ENCODE measurements at places on chromosomes 6 and 20.

DNA sequence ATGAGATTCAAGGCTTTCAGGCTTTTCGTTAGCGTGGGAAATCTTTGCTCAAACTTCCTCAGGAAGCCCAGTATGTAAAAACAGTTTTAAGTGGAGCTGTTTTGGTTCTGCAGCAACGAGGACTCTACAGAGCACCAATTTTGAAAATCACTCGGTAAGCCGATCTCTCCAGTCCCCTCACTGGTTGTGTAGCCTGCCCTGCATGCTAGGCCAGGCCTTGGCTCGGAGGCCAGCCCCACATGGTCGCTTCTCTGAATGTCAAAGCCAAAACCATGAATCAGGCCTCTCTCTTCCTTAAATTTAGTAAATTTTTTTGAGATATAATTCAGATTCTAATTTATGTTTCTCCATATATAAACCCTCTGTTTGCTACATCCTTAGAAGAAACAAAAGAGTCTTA, 108.0 kb downstream of the CHD6 start:
- DNase-seq, result no peak
- H3K4me3 ChIP-seq, result no peak overlapping the region
- H3K36me3 ChIP-seq, result peaks cover 4% of the 10 kb centered on the region
- no peak overlapping the region for H3K27ac ChIP-seq

GRCh38 chr20:60170116-60170515, 211.9 kb downstream of the CDH26 start:
- no peaks in the 10 kb centered on the region for H3K36me3 ChIP-seq
- no peak overlapping the region for H3K4me3 ChIP-seq
- DNase-seq, result no peak
- no peaks in the 10 kb centered on the region for H3K4me1 ChIP-seq

DNA sequence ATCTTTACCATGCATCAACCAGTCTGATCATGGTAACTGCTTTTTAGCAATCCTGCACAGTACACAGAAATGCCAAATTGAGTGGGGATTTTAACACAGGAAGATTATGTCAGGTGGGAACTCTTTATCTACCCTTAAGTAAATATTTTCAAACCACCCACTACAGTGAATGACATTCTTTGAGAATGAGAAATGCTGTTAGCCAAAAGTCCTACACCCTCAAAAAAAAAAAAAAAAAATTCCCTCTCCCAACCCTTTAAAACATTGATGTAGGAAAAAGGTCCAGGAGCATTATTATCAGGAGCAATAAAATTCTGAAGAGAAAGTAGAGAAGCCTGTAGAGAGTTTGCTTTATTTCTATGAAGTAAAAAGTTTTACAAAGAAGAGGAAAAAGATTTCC, 307.2 kb upstream of the THEMIS start:
- peak overlapping the region; percentile 88 for H3K27ac ChIP-seq
- H3K4me1 ChIP-seq, result peaks cover 29% of the 10 kb centered on the region
- no peaks in the 10 kb centered on the region for H3K36me3 ChIP-seq
- DNase-seq, result peak; percentile 76

GRCh38 chr6:160737934-160738333, 35.9 kb downstream of the PLG start:
- H3K4me3 ChIP-seq, result no peak overlapping the region
- no peaks in the 10 kb centered on the region for H3K27me3 ChIP-seq
- DNase-seq, result no peak
- H3K36me3 ChIP-seq, result no peaks in the 10 kb centered on the region

- peaks cover 14% of the 10 kb centered on the region for H3K4me1 ChIP-seq
- no peak overlapping the region for H3K27ac ChIP-seq
- DNase-seq, result peak; percentile 38
- no peaks in the 10 kb centered on the region for H3K36me3 ChIP-seq
Observed at GRCh38 chr6:15299430-15300131, 53.7 kb downstream of the JARID2 start.

DNA sequence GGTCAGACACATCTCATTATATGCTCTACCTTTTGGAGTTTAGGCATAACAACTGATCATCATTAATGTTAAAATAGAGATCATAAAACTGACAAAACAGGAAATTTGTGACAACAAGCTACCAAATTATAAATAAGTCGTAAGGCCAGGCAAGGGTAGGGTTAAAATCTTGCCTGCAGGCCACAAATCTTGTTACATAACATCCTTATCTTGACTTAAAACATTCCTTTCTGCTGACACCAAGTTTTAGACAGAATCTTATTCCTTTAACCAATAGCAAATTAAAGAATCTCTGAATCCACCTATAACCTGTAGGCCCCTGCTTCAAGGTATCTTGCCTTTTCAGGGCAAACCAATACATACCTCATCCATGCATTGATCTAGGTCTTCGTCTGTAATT, 32.5 kb upstream of the NKAIN2 start:
- H3K36me3 ChIP-seq, result no peaks in the 10 kb centered on the region
- no peaks in the 10 kb centered on the region for H3K27me3 ChIP-seq
- no peak overlapping the region for H3K4me3 ChIP-seq
- DNase-seq, result peak; percentile 33

DNA sequence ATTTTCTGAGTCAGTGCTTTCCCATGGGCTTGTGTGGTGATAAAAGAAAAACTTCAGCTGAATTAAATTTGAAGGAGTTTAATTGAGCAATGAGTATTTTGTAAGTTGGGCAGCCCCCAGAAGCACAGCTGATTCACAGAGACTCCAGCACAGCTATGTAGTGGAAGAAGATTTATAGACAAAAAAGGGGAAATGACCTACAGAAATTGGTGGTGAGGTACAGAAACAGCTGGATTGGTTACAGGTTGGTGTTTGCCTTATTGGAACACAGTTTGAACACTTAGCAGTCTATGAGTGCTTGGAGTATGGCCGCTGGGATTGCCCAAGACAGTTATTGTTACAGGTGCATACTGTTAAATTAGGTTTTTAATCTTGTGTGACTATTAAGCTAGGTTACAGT, 96.9 kb upstream of the PTPRK start:
- DNase-seq, result no peak
- no peak overlapping the region for H3K4me3 ChIP-seq
- H3K4me1 ChIP-seq, result no peaks in the 10 kb centered on the region
- no peaks in the 10 kb centered on the region for H3K36me3 ChIP-seq
- H3K27ac ChIP-seq, result no peak overlapping the region

- no peak overlapping the region for H3K4me3 ChIP-seq
- H3K4me1 ChIP-seq, result no peaks in the 10 kb centered on the region
- no peak for DNase-seq
- H3K27ac ChIP-seq, result no peak overlapping the region
Observed at GRCh38 chr6:69887714-69888345, 21.5 kb downstream of the COL19A1 start.

DNA sequence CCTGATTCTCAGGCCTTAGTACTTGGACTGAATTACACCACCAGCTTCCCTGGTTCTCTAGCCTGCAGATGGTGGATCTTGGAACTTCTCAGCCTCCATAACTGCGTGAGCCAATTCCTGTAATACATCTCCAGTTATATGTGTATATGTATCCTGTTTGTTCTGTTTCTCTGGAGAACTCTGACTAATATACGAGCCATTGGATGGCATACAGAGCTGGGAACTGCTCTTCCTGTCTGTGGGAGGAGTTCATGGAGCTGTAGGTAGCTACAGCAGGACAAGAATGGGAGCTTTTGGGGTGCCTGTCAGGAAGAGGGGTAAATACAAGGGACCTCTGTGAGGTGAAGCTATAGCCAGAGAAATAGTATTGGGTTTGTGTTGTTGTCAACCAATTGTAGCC, 41.2 kb downstream of the TMEM14A start:
- no peak overlapping the region for H3K4me3 ChIP-seq
- H3K36me3 ChIP-seq, result no peaks in the 10 kb centered on the region
- no peaks in the 10 kb centered on the region for H3K27me3 ChIP-seq
- H3K4me1 ChIP-seq, result no peaks in the 10 kb centered on the region
- no peak for DNase-seq

GRCh38 chr20:3674447-3674846, 7.4 kb downstream of the ADAM33 start:
- H3K36me3 ChIP-seq, result no peaks in the 10 kb centered on the region
- H3K27ac ChIP-seq, result no peak overlapping the region
- peaks cover 27% of the 10 kb centered on the region for H3K27me3 ChIP-seq
- H3K4me1 ChIP-seq, result peaks cover 13% of the 10 kb centered on the region
- DNase-seq, result no peak

GRCh38 chr20:3818155-3819151, 1.9 kb upstream of the AP5S1 start:
- no peaks in the 10 kb centered on the region for H3K27me3 ChIP-seq
- no peak overlapping the region for H3K4me3 ChIP-seq
- H3K27ac ChIP-seq, result no peak overlapping the region
- H3K4me1 ChIP-seq, result peaks cover 15% of the 10 kb centered on the region
